ENCODE measurements at places on chromosomes 7 and 10.

DNA sequence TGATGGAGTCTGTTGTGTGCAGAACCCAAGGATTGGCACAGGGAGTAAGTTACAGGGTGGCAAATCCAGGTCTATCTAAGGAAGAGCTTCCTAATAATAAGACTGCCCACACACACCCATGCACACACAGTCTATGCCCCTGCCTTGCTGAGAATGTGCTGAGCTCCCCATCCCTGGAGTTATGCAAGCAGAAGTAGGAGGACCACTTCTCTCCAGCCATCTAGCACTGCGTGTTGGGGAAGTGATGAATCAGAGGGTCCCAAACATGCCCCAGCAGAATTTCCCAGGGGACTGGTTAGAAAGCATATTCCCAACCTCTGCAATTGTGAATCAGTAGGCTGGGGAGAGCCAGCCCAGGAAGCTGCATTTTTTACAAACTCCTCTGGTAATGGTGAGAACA is 117.2 kb downstream of the CDH23 start:
- DNase-seq: no peak

- no peak for DNase-seq
Observed at GRCh38 chr7:50303335-50304128, 984 bp upstream of the IKZF1 start.

GRCh38 chr7:78578686-78579085 is 780.1 kb downstream of the PHTF2 start:
- DNase-seq: no peak

DNA sequence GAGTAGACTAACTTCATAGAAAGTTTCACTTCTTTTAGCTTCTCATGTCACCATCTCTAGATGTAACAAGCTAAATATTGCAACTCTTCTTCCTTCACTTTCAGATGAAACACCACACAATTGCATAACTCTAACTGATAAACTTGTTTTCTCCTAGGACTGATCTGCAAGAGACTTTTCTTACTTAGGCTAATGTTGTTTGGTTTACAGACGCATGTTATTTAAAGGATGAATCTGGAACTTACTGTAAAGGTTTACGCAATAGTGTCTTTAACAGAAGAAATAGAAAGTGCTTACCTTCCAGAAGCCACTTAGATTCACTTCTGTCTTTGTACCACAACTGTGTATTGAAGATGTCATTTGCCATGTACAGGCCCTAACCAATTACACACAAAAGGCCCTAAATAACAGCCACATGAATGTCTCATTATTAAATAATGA is 22.1 kb upstream of the ZC3HAV1 start:
- no peak for DNase-seq
